T-helper 2 cell treated with Interferon-gamma antibody and Interleukin-4, amounts not matched to agents 5 μg/mL and 100 μg/mL, for 36 hours (primary cell): ENCODE measurements at places on chromosomes 16 and 17.

- DNase-seq, result no peak
These were observed 10.5 kb downstream of the CDK5RAP3 start for GRCh38 chr17:47981462-47981861.

DNA sequence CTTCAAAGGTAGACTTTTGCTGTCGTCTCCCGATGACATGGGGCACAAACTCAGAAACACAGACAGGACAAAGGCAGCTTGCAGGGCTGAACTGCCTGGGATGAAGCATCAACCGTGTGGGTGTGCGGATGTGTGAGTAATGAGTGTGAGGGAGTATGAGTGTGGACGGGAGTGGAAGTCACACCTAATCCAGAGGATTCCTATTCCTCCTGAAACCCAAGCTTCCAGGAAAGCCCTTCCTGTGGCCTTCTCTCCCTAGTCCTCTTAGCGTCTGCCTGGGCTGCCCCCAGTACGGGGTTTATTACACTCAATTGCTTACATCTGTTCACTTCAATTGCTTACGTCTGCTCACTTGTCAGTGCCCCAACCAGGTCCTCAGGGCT, 2.3 kb upstream of the IL4R start:
- DNase-seq, result no peak

DNA sequence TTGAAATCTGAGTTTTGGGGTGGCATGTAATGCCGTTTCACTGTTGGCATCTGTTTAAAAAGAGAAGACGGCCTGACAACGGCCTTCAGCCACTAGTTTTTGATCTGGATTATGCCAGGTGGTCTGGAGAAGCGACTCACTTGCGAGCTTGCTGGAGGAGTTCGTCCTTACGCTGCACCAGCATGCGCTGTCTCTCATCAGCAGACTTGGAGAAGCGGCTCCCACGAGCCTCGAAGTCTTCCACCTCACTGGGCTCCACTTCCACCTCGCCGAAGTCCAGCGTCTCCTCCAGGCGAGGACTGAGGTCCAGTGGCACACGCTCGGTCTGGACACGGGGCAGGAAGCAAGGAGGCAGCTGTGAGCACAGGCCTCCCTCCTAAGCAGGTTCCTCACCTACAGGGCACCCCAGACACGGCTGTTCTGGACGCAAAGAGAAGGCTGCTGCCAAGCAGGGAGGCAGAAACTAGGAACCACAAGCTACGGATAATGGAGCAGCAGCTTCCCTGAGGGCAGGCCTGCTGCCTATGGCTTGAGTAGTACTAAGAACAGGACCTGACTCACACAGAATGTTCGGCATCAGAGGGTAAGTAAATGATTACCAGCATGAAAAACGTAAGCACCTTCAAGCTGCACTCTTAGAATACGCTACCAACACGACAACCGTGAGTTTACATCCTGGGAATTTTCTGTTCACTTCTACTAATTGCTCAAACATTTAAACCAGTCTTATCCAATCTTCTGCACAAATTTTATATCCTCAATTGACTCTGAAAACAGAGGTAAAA, 61.4 kb downstream of the AMFR start:
- no peak for DNase-seq

DNA sequence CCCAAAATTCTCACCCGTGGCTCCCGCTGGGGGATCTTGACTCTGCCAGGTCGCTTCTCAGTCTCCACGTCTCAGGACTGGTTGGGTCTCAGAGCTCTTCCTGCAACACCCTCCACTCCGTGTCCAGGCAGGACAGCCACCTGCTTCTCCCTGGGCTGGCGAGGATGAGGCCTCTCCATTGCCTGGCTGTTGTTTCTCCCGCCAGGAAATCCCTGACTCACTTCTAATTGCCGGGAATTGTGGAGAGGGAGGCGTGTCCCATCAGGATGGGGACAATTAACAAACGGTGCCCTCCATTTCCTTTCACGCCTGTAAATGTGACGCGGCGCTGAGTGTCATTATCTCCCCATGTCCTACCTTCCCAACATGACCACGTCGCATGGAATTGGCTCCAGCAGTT, 204.5 kb downstream of the RBFOX3 start:
- DNase-seq, result no peak

DNA sequence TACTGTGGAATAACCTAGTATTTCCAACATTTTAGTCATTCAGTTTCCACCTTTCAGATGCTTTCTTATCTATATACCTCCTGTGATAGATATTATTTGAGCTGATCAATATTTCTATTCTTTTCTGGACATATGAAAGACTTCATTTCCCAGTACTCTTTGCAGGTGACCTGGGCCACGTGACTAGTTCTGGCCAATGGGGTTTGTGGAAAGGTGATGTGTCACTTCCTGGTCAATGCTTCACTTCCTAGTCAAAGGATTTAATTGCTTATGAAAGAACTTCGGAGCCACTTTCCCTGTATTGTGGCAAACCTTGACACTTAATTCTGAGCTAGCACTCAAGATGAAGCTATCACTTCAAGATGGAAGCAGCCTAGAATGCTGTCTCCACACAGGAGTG, 248.9 kb upstream of the FOXF1 start:
- no peak for DNase-seq
